ENCODE measurements at places on chromosomes 11 and 22. TPM values are rescaled to one million over a fixed set of nuclear protein-coding genes. Genes with fewer than 3 reads are reported as not detected.

Gene CASP1
- total RNA-seq: 21.9 TPM

Gene LMF2
- total RNA-seq: 107 TPM

Gene CECR2
- total RNA-seq: not detected

DNA sequence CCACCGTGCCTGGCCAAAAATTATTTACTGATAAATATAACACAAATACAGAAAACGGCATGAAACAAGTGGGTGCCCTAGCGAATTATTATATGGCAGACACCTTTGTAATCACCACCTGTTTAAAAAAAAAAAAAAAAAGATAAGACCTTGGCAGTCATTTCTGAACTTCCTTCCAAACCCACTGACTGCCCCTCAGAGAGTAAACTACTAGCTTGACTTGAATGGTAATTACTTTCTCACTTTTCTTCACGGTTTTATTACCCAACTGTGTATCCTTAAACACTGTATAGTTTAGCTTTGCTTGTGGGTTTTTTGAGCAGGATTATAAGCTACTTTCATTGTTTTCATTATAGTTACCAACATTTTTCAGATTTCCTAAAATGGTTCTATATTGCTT, 23.7 kb downstream of the SFI1 start:
- H3K27me3 ChIP-seq: peaks cover 3% of the 10 kb centered on the region
- no peak for DNase-seq
- H3K4me3 ChIP-seq: no peak overlapping the region
- H3K4me1 ChIP-seq: no peaks in the 10 kb centered on the region
- no peak overlapping the region for H3K27ac ChIP-seq
- peaks cover 7% of the 10 kb centered on the region for H3K36me3 ChIP-seq

- H3K36me3 ChIP-seq: no peaks in the 10 kb centered on the region
- no peak overlapping the region for H3K4me3 ChIP-seq
- H3K27me3 ChIP-seq: no peaks in the 10 kb centered on the region
- no peak for DNase-seq
Measured at GRCh38 chr11:38950867-38951266, 2352.8 kb upstream of the RAG2 start.

DNA sequence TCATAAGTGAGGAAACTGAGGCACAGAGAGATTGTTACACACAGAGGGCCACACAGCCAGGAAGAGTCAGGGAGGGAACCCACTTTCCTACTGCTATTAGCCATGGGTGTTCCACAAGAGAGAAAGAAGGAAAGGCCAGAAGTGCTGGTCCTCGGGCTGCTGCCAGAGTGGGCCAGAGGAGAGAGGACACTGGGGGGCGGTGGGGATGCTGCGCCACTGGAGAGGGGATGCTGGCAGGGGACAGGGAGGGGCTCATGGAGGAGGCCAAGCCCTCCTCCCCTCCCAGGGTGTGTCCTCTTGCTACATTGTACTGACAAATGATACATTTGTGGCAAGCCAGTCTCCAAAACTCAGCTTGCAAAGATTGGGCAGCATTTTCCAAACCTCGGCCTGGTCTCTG, 9.9 kb downstream of the IL10RA start:
- H3K27me3 ChIP-seq: peaks cover 26% of the 10 kb centered on the region
- no peaks in the 10 kb centered on the region for H3K4me1 ChIP-seq
- H3K4me3 ChIP-seq: no peak overlapping the region
- no peaks in the 10 kb centered on the region for H3K36me3 ChIP-seq

DNA sequence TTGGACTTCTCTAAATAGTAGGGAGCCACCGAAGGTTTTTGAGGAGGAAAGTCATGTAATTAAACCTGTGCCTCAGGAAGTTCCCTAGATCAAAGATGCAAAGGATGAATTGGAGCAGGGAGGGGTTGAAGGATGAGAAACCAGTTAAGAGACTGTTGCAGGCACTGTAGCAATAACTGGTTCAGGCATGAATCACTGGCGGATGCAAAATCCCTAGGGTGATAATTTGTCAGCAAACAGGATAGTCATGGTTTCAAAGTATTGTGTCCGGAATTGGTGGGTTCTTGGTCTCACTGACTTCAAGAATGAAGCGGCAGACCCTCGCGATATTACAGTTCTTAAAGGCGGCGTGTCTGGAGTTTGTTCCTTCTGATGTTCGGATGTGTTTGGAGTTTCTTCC, 19.9 kb downstream of the TRIOBP start:
- peaks cover 10% of the 10 kb centered on the region for H3K4me1 ChIP-seq
- peak overlapping the region; percentile 39 for H3K27ac ChIP-seq
- peaks cover 10% of the 10 kb centered on the region for H3K27me3 ChIP-seq
- peak; percentile 55 for DNase-seq
- no peak overlapping the region for H3K4me3 ChIP-seq
- H3K36me3 ChIP-seq: no peaks in the 10 kb centered on the region

- peaks cover 6% of the 10 kb centered on the region for H3K27me3 ChIP-seq
- H3K4me3 ChIP-seq: no peak overlapping the region
- DNase-seq: no peak
- H3K4me1 ChIP-seq: peaks cover 10% of the 10 kb centered on the region
Measured at GRCh38 chr11:69504576-69505335, 23.3 kb downstream of the LINC01488 start.

GRCh38 chr11:35007277-35007676, 90.9 kb downstream of the PDHX start:
- H3K27me3 ChIP-seq: peaks cover 2% of the 10 kb centered on the region
- H3K4me1 ChIP-seq: peaks cover 60% of the 10 kb centered on the region
- H3K36me3 ChIP-seq: no peaks in the 10 kb centered on the region
- no peak overlapping the region for H3K27ac ChIP-seq
- H3K4me3 ChIP-seq: no peak overlapping the region

DNA sequence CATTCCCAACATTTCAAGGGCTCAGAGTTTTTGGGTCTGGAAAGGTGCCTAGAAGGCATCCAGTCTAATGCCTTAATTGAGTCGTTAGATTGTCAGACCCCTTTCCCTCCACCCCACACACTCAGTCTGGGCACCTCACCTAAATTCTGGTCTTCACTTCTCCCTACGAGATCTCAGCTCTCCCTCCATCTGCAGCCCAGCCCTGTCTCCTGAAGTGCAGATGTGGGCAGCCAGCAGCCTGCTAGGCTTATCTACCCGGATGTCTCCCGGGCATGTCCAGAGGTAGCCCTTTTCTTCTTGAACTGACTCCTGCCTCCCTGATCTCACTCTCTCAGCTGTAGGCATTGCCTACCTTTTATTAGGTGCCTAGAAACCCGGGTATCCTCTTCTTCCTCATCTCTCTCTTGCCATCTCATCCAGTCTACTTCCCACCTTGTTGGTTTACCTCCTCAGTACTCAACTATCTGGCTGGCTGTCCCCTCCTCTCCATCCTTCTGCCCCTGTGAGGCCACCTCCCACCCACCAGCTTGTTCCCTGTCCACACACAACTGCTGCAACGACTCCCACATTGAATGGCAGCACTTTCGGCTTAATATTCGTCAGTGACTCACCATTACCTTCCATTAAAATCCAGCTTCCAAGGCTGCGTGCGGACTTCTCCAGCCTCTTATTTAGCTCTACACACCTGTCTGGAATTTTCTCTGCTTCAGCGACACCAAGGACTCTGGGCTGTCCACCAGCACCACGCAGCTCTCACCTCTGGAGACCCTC, 6.2 kb downstream of the SEPTIN3 start:
- no peak overlapping the region for H3K27ac ChIP-seq
- DNase-seq: no peak
- H3K4me1 ChIP-seq: peaks cover 6% of the 10 kb centered on the region

Data from HFFc6 (cell line).